Stimulated activated CD4-positive, alpha-beta T cell treated with anti-CD3 and anti-CD28 coated beads, Interleukin-15, amount 100 ng/mL, for 1 hour (primary cell): ENCODE measurements at places on chromosomes 2 and 18.

GRCh38 chr18:74140582-74140981 is 7.1 kb downstream of the FBXO15 start:
- DNase-seq, result no peak

DNA sequence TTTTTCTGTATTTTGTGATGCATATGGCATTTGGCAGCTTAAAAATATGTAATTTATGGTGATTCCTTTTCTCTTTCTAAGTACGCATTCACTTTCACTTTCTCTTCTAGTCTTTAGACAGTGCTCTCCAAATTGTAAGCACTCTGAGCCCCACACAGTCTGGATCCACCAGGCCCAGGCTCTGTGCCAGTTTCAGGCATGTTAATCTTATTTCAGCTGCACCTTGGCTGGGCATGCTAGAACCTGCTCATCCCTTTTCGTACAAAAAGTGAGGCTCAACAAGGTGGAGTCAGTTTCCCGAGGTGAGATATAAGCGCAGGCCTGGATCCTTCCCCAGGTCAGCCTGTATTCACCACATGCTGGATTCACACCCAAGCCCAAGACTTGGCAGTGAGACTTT is 203.9 kb downstream of the MTX2 start:
- no peak for DNase-seq

GRCh38 chr2:45729753-45730512 is 78.5 kb downstream of the PRKCE start:
- DNase-seq, result no peak

GRCh38 chr18:49017813-49018553 is 67.2 kb upstream of the SMAD7 start:
- no peak for DNase-seq

DNA sequence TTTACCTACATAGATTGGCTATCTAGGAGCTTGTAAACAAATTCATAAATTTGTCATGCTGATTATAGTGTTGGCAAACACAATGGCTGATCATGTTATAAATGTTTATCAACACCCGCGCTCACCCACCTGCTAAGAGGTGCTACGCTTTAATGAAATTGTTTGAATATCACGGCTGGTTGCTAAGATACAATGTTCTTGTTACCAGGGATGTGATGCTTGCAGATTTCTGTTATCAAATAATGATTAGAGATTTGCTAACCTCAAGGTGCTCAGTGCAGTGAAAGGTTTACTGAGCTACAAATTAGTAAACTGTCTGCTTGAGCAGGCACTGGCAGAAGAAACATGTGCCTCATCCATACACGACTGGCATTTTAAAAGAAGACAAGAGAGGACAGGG is 160.0 kb upstream of the ZEB2 start:
- no peak for DNase-seq

GRCh38 chr2:86372641-86373502 is 35.4 kb upstream of the REEP1 start:
- no peak for DNase-seq

DNA sequence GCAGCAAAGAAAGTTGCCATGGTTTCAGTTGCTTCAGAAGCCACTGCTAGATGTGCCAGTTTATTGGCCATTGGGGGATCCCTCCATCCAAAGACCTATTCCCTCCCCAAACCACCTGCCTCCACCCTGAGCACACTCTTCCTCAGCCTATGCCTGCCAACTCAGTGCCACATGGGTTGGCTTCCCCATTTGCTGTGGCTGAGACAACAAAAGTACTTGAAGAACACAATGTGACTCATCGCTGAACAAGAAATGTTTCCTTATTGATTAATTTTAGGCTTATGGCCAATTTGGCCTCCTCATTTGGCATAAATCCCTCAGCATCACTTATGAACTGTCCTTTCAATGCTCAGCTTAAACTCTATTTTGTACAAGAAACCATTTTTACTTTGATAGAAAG is 215.9 kb downstream of the TMEM247 start:
- no peak for DNase-seq

DNA sequence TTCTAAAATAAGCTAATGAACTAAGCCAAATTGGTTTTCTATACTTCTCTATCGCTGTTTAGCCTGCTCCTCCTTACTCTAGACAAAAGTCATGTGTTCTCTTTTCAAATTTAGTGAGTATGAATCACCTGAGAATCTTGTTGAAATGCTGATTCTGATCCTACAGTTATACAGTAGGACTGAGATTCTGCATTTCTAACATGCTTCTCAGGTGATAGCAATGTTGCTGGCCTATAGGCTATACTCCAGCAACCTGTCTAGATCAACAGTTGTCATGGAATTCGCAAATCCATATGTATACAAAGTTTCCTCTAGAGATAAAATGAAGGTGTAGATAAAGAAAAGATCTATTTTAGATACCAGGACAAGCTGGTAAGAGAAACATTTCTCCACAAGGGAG is 62.9 kb downstream of the MEMO1 start:
- no peak for DNase-seq

- no peak for DNase-seq
Measured at GRCh38 chr2:2422621-2423020, 91.5 kb upstream of the MYT1L start.

DNA sequence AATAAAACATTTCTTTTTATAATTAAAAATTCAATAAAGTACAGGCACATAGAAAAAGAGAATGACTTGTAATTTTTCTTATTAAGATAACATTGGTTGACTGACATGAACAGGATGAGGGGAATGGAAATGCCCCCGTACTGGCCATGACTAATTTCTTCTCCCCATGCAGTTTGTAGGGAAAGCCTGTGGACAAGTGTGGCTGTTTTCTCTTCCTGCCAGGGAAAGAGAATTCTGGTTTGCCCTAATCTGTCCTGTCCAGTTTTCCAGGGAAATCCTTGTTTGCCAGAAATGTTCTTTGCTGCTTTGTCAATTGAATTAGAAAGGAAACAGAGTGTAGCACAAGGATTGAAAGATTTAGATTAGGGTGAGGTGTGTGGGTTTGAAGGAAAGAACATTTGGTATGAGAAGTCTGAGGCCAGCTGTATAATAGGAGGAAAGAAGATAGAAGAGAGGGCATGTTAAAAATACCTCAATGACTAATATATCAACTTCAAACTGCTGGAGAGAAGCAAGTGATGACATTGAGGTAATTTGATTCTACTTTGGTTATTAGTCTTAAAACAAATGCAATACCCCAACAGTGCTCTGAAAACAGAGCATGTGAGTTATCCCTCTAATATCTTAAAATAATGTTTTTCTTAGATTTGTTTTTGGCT is 593.9 kb upstream of the ZNF804A start:
- no peak for DNase-seq

DNA sequence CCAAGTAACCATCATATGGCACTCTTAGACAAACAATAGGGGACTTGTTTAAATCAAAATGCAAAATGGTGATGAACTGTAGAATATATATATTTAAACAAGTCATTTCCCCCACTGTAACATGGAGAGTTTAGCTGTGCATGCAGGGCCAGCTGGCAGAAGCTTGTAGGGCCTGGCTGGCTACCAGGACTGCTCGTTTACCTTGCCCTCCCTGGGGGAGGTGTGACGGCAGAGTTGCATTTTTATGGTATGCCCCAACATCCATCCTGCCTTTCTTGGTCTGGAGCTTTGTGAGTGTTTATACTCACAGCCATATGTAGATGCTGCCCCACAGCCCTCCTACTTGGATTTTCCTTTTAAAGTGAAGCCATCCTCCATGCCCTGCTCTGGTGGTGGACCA is 101.7 kb upstream of the ZFP36L2 start:
- no peak for DNase-seq

- DNase-seq, result no peak
Measured at GRCh38 chr2:237120916-237121315, 35.2 kb downstream of the COPS8 start.
